ENCODE measurements at places on chromosomes 5 and 9. TPM values are rescaled to one million over a fixed set of nuclear protein-coding genes. Genes with fewer than 3 reads are reported as not detected.
A peak's percentile ranks its signal among the peaks of the same experiment; 100 is the strongest.

GRCh38 chr9:127767410-127767809, 11.1 kb downstream of the SH2D3C start:
- DNase-seq: no peak

OR2S2 gene
- not detected for total RNA-seq

DNA sequence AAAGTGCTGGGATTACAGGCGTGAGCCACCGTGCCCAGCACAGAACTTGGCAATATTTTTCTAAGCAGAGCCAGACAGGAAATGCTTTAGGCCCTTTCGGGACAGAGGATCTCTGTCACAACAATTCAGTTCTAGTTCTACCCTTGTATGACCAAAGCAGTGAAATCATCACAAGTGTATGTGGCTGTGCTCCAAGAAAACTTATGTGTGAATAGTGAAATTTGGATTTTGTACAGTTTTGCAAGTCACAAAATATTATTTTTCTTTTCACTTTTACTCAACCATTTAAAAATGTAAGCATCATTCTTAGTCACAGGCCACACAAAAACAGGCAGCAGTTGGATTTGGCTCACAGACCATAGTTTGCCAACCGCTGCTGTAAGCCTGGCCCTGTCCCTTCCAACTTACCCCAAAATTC, 20.4 kb upstream of the PRUNE2 start:
- DNase-seq: no peak

RECK gene
- total RNA-seq: 11.1 TPM

DNA sequence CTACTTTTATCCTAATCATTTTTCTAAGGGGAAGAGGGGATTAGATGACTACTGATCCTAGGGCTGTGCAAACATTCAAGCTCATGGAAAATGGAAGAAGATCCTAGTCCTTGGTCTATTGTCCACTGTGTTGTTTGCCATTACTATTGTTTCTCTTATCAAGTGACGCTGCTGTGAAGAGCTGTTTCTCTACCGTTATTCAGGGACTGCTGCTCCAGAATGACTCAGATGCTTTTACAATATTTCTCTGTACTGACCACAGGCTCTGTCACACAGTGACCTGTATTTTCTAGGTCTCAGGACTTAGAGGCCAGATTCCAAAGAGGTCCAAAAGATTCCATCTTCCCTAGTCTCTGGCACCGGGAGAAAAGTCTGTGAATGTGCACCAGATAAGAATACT, 159.5 kb upstream of the CHD1 start:
- no peak for DNase-seq

- no peak for DNase-seq
Measured at GRCh38 chr5:61768692-61769281, 436.7 kb downstream of the ZSWIM6 start.

DNA sequence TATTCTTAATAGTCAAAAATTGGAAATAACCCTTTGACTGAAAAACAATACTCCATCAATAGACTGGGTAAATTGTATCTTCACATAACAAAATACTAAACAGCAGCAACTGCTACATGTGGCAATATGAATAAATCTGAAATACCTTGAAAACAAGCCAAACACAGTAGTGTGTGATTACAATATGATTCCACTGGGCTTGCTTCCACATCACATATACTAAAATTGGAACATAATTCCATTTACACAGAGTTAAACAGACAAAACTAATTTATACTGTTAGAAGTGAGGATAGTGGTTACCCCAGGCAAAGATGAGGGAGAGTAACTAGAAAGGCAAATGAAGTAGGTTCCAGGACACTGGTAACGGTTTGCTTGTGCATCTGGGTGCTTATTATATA, 20.4 kb downstream of the FNIP1 start:
- no peak for DNase-seq

HAPLN1 gene
- 2.9 TPM for total RNA-seq

GRCh38 chr9:84827216-84827765, 157.8 kb downstream of the NTRK2 start:
- DNase-seq: no peak

DNA sequence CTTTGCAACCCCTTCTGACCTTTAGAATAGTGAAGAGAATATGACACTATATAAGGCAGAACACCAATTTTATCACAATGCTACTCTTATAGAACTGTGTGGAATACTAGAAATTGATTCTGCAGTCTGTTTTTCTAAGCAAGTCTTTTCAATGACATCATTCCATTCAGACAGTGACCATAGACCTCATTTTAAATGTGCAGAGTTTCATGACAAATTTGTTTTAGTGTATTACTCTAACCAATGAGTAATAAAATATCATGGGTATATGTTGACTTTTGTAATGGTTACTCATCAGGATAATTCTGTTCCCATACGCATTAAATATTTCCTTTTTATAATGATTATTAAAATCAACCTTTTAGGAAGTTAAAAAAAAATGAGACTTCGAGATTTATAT, 219.9 kb downstream of the COX7C start:
- DNase-seq: no peak

DNA sequence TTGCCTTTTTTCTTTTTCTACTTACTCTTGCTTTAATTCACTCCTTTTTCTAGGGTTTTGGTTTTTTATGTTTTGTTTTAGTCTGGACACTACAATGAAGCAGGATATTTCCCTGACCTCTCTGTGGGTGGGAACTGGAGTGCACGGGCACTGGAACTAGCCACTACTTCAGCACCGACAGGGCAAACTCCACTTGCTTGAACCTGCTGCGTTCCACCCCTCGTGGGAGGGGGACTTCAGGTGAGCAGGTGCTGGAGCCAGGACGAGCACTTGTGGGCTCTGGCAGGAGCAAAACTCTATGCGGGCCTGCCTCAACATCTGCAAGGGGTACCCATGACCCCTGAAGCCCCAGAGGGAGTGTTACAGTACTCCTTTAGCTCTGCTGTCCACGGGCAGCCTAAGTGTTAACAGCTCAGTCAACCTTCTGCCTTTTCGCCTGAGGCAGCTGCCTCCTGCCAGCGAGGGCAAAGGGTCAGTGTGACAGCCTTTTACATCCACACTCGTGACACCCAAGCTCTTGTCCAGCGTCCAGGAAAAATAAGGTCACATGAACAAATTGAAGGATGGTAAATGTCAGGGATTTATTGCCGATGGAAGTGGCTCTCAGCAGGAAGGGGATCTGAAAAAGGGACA, 144.1 kb upstream of the NFIL3 start:
- peak; percentile 39 for DNase-seq

GRCh38 chr9:101388507-101388993, 3.7 kb upstream of the BAAT start:
- no peak for DNase-seq

IL3 gene
- not detected for total RNA-seq

GRCh38 chr5:35502206-35502605, 115.5 kb upstream of the SPEF2 start:
- no peak for DNase-seq

DNA sequence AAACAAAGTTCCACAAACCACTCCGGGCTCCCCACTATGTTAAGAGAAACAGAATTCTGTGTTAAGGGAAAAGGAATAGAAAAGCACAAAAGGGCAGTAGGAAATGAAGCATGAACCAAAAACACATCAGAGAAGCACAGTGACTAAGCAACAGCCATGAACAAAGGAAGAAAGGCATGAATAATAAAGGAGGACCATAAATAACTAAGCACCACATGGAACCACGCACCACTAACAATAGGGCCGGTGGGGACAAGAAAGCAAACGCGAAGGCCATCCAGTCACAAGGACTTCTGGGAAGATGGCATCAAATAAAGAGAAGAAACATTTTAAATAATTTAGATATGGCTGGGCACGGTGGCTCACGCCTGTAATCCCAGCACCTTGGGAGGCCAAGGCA, 18.0 kb downstream of the PRUNE2 start:
- DNase-seq: no peak

PCA3 gene
- not detected for total RNA-seq

SCGB3A2 gene
- 1.2 TPM for total RNA-seq

TEX48 gene
- not detected for total RNA-seq

GRCh38 chr5:436641-436975, 6.4 kb upstream of the EXOC3 start:
- no peak for DNase-seq

DNA sequence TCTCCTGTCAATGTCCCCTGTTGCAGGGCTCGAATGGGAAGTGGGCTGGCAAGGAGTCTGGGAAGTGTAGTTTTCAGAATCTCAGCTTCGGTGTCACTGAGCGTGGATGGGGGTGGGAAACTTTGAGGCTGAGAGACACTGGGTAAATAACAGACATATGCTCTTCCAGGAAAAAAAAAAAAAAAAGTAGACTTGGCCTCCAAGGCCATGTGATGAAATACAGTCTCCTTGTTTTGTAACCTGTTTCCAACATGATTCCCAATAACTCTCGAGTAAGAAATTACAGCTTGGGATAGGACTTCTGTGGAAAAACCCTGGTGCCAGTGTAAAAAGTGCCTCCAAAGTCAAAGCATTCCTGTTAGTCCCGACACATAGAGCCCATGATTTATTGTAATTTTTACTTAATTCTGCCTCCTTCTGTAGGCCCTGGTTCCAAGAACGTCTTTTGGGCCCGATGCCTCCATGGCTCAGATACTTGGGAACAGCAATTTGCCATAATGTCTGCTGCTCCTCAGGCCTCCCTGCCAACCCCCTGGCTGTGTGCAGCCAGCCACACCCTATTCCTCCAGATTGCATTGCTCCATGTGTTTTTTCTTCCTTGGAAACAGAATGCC, 119.5 kb upstream of the TNC start:
- DNase-seq: no peak

OGN gene
- not detected for total RNA-seq

PCDHGA12 gene
- total RNA-seq: 6.1 TPM

DNA sequence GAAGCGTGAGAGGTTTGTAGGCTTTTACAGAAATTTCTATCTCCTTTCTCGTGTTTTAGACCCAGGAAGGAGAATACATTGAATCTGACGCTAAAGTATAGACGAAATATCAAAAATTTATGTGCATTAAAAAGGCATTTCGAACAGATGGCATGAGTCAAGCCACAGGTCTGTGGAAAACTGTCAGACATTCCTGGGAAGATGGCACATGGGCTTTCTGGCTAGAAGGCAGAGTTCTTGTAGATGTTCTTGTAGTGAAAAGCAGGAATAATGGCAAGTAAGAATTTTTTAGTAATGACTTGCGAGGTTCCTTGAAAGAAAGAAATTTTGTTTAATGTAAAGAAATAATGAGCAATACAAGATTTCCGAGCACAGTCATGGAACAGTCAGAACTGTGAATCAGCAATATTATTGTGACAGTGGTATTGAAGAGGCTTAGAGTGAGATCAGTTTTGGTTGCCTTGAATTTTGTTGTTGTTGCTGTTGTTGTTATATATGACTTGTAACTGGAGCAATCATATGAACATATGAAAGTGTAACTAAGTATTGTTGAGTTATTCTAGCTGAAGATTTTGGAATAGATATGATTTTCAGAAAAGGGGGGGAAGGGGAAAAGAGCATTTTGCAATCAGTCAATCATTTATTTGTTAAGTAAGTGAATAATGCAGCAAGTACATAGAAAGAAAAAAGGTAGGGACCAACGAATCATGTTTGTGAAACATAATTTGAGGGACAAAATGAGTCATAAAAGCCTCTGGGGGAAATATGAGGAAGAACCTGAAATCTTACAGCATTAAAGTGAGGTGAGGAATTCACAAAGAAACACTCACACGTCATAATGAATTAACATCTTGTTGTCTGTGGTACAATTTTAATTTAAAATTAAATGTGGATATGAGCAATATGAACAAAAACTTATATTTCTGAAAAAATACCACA, 339.0 kb upstream of the CTNND2 start:
- DNase-seq: no peak

PLAC8L1 gene
- 2.2 TPM for total RNA-seq

- no peak for DNase-seq
Measured at GRCh38 chr5:5524327-5524726, 101.8 kb downstream of the ICE1 start.

- no peak for DNase-seq
Measured at GRCh38 chr5:149635394-149635793, 54.1 kb downstream of the ARHGEF37 start.

- no peak for DNase-seq
Measured at GRCh38 chr9:114790521-114790920, 15.3 kb downstream of the TNFSF15 start.

DNA sequence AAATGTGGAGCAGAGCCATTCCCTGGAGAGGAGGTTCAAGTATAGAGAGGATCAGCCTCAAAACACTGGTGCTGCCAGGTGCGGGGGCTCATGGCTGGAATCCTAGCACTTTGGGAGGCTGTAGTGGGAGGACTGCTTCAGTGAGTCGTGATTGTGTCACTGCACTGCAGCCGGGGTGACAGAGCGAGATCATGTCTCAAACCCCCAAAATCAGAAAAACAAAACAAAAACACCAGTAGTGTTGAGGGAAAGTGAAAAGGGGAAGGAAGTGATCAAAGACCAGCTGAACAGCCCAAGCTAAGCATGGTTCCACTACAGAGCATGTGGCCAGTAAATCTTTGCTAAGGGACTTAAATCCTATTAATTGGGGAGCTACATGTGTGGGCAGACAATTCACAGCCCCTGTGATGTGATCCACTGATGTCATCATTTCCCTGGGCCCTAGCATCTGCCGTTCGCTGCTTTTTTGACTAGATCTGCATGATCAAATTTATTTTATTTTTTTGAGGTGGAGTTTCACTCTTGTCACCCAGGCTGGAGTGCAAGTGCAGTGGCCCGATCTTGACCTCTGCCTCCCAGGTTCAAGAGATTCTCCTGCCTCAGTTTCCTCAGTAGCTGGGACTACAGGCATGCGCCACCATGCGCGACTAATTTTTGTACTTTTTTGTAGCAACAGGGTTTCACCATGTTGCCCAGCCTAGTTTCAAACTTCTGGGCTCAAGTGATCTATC, 2.7 kb upstream of the PCBD2 start:
- no peak for DNase-seq

PHF24 gene
- total RNA-seq: 3.1 TPM

- peak; percentile 7 for DNase-seq
Measured at GRCh38 chr5:132013711-132014110, 2.3 kb upstream of the ACSL6 start.

GRCh38 chr5:143011585-143011984, 241.4 kb downstream of the ARHGAP26 start:
- no peak for DNase-seq

ANKDD1B gene
- 2.3 TPM for total RNA-seq

GRCh38 chr5:109170629-109171350, 239.0 kb downstream of the PJA2 start:
- DNase-seq: no peak

DNA sequence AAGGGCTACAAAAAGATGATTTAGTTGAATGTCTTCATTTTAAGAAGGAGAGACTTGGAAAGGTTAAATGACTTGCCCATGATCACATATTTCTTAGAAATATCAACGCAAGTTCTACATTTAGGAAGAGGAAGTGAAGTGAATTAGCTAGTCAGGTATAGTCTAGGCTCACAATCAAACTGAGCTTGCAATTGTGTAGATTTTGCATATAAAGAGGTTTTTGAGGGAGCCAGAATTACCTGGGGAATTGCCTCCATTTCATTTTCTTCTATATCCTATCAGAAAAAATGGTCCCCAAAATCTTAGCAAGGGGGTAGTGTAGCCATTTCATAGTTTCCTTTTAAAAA, 71.3 kb downstream of the MFAP3 start:
- DNase-seq: no peak

ABITRAM gene
- 5.5 TPM for total RNA-seq

CCL27 gene
- 1.7 TPM for total RNA-seq

EDIL3 gene
- total RNA-seq: 220 TPM

All from glutamatergic neuron (in vitro differentiated cells).